ENCODE measurements at places on chromosomes 4 and X.

- no peak for DNase-seq
Observed at GRCh38 chrX:109839694-109840567, 106.9 kb upstream of the ACSL4 start.

DNA sequence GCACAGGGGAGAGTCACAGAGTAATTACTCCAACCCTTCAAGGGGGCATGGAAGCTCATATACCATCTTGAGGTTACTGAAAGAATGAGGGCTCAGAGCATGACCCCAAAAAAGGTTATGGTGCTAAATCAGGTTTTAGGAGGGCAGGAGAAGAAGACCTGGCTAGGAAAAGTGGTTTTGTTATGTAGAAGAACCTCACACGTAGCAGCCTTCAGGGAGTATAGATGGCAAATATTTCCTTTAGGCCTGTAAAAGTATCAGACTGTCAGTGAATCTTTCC lies 102.0 kb upstream of the PDE5A start:
- DNase-seq = no peak

DNA sequence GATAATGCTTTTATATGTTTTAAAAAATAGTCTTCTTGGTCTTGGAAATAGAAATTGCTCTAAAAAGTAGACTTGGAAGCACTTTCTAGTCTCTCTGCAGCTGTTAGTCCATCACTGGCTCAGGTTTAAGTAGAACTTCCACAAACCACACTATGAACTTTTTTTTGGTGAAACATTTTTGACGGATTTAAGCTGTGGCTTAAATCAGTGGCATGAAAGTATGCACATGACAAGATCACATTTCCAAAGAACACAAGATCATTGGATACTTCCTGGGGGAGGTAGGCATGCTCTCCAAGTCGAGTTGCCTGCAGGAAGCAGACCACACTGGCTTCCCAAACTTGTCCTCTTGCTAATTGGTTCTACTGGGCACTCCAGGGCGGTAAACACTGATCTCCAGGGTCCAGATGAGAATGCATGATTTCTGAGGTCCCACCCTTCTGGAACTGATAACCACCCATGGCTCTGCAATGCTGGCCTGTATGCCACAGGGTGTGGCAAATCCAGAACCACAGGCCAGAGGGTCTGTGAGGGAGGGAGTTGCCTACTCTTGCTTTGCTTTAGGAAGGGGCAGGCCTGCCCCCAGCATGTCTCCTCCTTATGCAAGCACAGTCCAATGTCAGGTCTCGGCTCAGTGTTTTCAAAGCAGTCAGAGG lies 331.9 kb upstream of the SFRP2 start:
- no peak for DNase-seq

DNA sequence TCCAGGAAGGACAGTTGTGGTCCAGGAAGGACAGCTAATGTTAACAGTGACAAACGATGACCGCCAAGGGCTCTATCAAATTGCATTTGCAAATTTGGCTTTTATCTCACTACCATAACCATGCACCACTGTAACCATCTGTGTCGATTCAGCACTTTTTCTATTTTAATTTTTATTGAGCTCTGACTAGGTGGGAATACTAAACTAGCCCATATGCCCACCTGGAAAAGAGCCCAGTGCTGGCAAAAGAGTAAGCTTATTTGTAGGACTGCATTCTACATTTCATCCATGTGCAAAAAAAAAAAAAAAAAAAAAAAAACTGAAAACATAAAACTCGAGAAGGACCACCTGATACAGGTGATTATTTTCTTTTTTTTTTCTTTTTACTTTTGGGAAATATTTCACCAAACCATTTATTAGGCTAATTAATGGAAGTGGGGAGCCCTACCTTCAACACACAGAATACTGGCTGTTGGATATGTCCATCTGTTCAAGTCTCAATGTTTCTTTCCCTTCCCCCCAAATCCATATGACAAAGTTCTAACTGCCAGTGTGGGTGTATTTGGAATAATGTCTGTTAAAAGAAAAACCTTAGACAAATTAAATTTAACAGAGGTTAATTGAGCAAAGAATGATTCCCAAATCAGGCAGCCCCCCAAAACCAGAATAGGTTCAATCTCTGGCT lies 99.5 kb upstream of the MXRA5 start:
- DNase-seq = no peak

DNA sequence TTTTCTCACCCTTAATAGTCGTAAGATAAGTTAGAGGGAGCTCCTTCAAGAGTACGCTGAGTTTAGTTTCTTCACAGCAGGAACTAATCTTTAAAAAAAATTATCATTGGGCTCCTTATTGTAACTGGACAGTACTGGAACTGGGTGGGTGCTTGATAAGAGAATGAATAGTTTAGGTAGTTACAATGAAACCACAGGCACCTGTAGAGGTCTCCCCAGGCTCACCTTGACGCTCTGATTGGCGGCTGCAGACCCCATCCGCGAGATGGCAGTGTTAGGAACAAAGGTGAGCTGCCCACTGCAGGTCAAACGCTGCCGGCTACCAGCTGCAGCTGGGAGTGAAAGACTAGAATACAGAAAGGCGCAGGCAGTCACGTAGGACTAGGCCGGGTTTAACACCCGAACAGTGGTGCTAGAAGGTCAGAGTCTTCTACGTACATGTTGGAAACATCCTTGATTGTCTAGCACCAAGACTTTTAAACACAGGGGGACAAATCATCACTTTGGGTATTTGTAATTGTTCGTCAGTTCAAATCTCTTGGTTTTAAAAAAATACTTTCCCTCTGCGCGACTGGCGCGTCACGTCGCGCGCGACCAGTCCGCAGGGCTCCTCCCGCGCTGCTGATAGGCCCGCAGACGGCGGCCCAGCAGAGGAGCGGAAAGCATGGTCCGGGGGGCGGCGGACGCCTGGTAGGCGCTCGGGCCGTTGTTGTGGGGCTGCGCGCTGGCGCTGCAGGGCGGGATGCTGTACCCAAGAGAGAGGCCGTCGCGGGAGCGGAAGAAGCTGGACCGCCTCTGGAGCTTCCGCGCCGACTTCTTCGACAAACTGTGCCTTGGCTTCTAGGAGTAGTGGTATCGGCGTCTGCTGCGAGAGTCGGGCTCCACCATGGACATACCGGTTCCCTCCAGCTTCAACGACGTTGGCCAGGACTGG lies 45.6 kb downstream of the SMARCA5 start:
- no peak for DNase-seq

DNA sequence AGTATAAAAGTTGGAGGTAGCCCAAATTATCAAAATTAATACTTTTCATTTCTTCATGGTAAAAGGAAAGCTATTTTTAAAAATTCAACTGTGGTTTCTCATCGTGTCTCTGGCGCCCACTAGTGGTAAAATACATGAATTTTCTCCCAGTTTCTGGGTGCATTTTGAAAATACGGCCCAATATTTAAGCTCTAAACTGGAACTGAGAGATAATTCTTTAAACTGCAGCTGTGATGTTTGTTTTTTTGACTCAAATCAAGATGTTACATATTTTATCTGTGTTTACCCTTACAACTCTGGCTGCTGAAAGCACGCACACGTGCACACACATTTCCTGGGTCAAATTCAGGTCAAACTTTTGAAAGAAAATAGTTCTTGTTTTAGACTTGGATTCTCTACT lies 123.9 kb upstream of the ACSL4 start:
- no peak for DNase-seq

DNA sequence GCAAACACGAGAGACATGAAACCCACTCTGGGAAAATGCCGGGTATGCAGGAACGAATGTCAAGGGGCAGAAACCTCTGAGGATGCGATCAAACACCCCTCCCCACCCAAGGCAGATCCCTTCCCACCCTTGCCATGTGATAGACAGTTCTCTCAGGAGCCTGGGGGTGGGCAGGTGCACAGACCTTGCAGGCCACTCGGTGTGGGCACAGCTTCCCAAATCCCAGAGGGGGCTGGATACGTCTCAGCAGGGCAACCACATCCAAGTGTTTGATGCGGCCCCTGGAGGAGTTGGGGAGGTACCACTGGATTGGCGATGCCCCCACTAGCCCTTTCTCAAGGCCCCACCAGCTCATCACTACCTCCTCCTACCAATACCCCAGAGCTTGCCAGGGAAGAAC lies 10.4 kb upstream of the SYP start:
- DNase-seq = no peak

All from omental fat pad (tissue), 4 donors.